IMR-90 (cell line): ENCODE measurements at places on chromosomes 13 and 19.
A peak's percentile ranks its signal among the peaks of the same experiment; 100 is the strongest.

GRCh38 chr19:570937-571565, 1.3 kb upstream of the BSG start:
- DNase-seq, result no peak

DNA sequence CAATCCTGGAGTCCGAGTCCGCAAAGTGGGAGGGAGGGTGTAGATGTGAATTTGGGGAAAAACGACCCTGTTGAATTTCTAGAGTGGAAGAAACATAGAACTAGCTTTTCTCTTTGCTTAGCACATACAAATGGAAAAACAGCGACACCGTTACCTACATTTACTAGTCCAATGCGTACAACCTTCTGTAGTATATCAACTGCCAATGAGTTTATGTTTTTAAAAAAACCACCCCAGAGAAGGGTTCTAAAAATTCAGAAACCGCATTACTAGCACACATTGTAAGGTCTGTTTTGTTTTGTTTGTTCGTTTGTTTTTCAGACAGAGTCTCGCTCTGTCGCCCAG, 332 bp upstream of the SUPT20H start:
- no peak for DNase-seq

GRCh38 chr13:33497146-33497845, 211.7 kb upstream of the STARD13 start:
- DNase-seq, result peak; percentile 79

DNA sequence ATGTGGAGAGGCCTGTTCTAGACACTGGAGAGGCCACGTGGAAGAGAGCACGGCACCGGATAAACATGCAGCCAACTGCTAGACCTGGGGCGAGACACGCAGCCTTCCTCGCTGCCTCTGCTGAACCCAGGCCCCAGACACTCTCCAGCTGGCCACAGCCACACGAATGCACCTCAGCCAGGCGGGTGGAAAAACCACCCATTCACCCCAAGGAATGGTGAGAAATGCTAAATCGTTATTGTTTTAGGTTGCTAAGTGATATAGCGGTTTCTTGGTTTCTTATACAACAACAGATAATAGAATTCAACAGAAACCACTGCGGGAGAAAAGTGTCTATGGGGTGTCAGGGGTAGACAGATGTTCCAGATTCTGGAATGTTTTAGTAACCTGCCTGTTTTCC, 52.5 kb downstream of the STK24 start:
- DNase-seq, result no peak

- DNase-seq, result no peak
Measured at GRCh38 chr13:106865716-106866440, 297.9 kb upstream of the ARGLU1 start.
